Activated B cell treated with CpG ODN at 0.5 μM for 24 hours (primary cell): ENCODE measurements at places on chromosomes 11 and 22.
A peak's percentile ranks its signal among the peaks of the same experiment; 100 is the strongest.

- DNase-seq = no peak
- peaks cover 29% of the 10 kb centered on the region for H3K4me1 ChIP-seq
- H3K4me3 ChIP-seq = no peak overlapping the region
- peaks cover 3% of the 10 kb centered on the region for H3K27me3 ChIP-seq
Observed at GRCh38 chr11:129268371-129268770, 76.2 kb upstream of the ARHGAP32 start.

GRCh38 chr11:122995526-122995925 is 13.9 kb upstream of the BSX start:
- peaks cover 20% of the 10 kb centered on the region for H3K27me3 ChIP-seq
- H3K36me3 ChIP-seq = no peaks in the 10 kb centered on the region
- H3K4me3 ChIP-seq = no peak overlapping the region
- no peak for DNase-seq
- no peaks in the 10 kb centered on the region for H3K4me1 ChIP-seq
- no peak overlapping the region for H3K27ac ChIP-seq

- no peaks in the 10 kb centered on the region for H3K36me3 ChIP-seq
- H3K27ac ChIP-seq = no peak overlapping the region
- DNase-seq = no peak
- peaks cover 2% of the 10 kb centered on the region for H3K27me3 ChIP-seq
Observed at GRCh38 chr22:49216579-49216978, 611.1 kb downstream of the BRD1 start.

GRCh38 chr11:103906291-103906867 is 130.1 kb upstream of the DDI1 start:
- H3K27ac ChIP-seq = no peak overlapping the region
- H3K27me3 ChIP-seq = no peaks in the 10 kb centered on the region
- no peak for DNase-seq
- H3K4me1 ChIP-seq = peaks cover 23% of the 10 kb centered on the region

DNA sequence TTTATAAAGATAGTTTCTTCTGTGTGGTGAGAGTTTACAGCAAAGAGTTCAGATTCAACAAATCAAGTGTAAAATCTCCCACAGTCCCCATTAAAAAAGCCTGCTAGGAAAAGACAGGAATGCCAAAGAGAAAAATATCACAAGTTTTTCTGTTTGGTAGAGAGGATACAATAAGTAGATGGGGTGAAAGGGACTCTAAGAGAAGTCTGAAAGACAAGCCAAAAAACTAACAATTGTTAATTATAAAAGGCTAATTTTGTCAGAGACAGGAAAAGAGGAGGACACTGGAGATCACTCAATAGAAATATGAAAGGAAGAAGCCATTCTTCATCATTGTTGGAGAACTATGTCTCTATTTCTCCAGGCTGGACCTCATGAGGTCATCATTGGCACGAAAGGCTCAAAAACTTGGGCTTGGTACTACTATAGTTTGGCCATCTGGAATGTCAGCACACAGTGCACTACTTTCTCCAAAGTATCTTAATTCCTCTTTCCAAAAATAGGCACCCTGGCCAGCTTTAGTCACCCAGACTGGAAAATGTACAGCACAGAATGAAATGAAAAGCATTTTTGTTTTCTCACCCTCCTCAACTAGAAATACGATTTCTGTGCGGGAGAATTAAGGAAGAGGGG is 531 bp upstream of the SOX6 start:
- no peaks in the 10 kb centered on the region for H3K4me1 ChIP-seq
- H3K36me3 ChIP-seq = no peaks in the 10 kb centered on the region
- no peak overlapping the region for H3K4me3 ChIP-seq
- H3K27me3 ChIP-seq = no peaks in the 10 kb centered on the region
- DNase-seq = no peak

GRCh38 chr11:133570376-133570775 is 38.1 kb upstream of the OPCML start:
- H3K27me3 ChIP-seq = no peaks in the 10 kb centered on the region
- no peak overlapping the region for H3K4me3 ChIP-seq
- DNase-seq = no peak
- no peaks in the 10 kb centered on the region for H3K36me3 ChIP-seq
- no peak overlapping the region for H3K27ac ChIP-seq
- no peaks in the 10 kb centered on the region for H3K4me1 ChIP-seq

DNA sequence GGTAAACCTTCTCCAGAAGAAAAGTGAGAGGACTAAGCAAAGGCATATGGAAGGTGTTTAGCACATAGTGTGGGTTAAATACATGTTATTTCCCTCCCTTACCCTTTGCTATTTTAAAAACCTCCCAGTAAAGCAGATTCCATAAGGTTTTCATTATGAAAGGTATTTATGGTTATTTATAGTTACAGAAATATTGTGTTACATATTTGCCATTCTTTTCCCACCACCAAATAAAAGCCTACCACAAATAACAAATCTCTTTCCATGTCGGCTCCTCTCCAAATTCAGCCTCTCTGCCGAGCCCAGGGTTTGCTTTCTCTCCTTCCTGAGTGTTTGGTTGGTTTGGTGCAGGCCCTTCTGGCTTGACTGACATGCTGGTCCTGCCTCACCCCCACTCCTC is 64.4 kb downstream of the INSC start:
- no peaks in the 10 kb centered on the region for H3K36me3 ChIP-seq
- DNase-seq = no peak
- no peak overlapping the region for H3K4me3 ChIP-seq
- no peaks in the 10 kb centered on the region for H3K4me1 ChIP-seq
- H3K27ac ChIP-seq = no peak overlapping the region
- peaks cover 9% of the 10 kb centered on the region for H3K27me3 ChIP-seq

- no peak overlapping the region for H3K4me3 ChIP-seq
- no peak for DNase-seq
- H3K27ac ChIP-seq = no peak overlapping the region
- peaks cover 23% of the 10 kb centered on the region for H3K27me3 ChIP-seq
- no peaks in the 10 kb centered on the region for H3K36me3 ChIP-seq
- peaks cover 11% of the 10 kb centered on the region for H3K4me1 ChIP-seq
Observed at GRCh38 chr11:73221451-73221850, 3.4 kb downstream of the P2RY2 start.

DNA sequence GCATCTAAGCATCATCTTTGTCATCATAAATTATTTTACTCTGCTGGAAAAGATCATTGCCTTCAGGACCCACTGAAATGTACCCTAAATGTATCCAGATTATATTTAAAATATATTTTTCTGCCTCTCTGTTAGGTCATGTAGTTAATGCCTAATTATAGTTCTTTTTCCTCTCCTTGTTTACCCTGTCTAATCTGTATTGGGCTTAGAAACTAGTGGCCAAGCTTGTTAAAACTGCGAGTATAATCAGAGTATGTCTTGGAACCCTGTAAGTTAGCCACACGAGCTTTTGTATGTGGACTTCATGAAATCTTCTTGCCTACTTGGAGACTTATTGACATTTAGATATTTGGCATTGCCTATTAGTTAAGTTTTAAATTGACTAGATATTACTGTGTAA is 55.6 kb downstream of the ARFGAP2 start:
- no peak overlapping the region for H3K4me3 ChIP-seq
- H3K27me3 ChIP-seq = no peaks in the 10 kb centered on the region
- H3K27ac ChIP-seq = no peak overlapping the region
- no peaks in the 10 kb centered on the region for H3K4me1 ChIP-seq

- peaks cover 19% of the 10 kb centered on the region for H3K36me3 ChIP-seq
- no peak overlapping the region for H3K27ac ChIP-seq
- no peaks in the 10 kb centered on the region for H3K27me3 ChIP-seq
Observed at GRCh38 chr11:93192163-93192562, 5.6 kb downstream of the SLC36A4 start.

DNA sequence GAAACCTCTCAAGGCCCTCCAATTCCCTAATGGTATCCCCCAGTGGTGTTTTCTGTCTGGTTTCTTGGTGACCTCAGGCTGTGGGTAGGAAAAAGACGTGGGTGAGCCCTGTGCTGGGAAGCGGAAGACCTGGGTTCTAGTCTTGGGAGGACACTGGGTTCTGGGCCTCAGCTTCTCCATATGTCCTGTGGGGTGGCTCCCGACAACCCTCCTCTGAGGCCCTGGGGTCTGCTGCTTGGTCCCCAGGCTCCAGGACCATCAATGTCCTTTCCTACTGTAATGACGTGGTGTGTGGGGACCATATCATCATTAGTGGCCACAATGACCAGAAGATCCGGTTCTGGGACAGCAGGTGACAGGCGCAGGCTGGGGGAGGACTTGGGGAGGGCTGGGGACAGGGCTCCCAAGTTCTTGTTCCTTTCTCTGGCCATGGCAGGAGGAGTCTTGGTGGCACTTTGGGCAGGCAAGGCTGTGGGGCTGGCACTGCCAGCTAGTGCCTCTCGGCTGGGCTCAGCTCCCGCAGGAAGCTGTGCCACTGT is 12.8 kb downstream of the ATG16L2 start:
- H3K4me1 ChIP-seq = peaks cover 45% of the 10 kb centered on the region
- H3K36me3 ChIP-seq = peaks cover 47% of the 10 kb centered on the region
- no peak overlapping the region for H3K4me3 ChIP-seq
- peak overlapping the region; percentile 73 for H3K27ac ChIP-seq
- no peaks in the 10 kb centered on the region for H3K27me3 ChIP-seq

GRCh38 chr22:29332886-29333496 is 17.5 kb upstream of the RASL10A start:
- H3K36me3 ChIP-seq = peaks cover 88% of the 10 kb centered on the region
- no peaks in the 10 kb centered on the region for H3K27me3 ChIP-seq
- no peak for DNase-seq
- no peak overlapping the region for H3K4me3 ChIP-seq
- H3K4me1 ChIP-seq = no peaks in the 10 kb centered on the region

- H3K27ac ChIP-seq = no peak overlapping the region
- H3K4me3 ChIP-seq = no peak overlapping the region
- no peak for DNase-seq
- no peaks in the 10 kb centered on the region for H3K4me1 ChIP-seq
- H3K36me3 ChIP-seq = no peaks in the 10 kb centered on the region
Observed at GRCh38 chr22:29872989-29873388, 10.0 kb upstream of the MTMR3 start.

- no peak overlapping the region for H3K27ac ChIP-seq
- peaks cover 10% of the 10 kb centered on the region for H3K4me1 ChIP-seq
- H3K36me3 ChIP-seq = no peaks in the 10 kb centered on the region
- no peak overlapping the region for H3K4me3 ChIP-seq
Observed at GRCh38 chr11:123020968-123021367, 39.3 kb upstream of the BSX start.

GRCh38 chr11:57260937-57261783 is 24.1 kb upstream of the APLNR start:
- peaks cover 14% of the 10 kb centered on the region for H3K27me3 ChIP-seq
- no peak overlapping the region for H3K4me3 ChIP-seq
- H3K4me1 ChIP-seq = no peaks in the 10 kb centered on the region
- H3K27ac ChIP-seq = no peak overlapping the region
- DNase-seq = no peak

DNA sequence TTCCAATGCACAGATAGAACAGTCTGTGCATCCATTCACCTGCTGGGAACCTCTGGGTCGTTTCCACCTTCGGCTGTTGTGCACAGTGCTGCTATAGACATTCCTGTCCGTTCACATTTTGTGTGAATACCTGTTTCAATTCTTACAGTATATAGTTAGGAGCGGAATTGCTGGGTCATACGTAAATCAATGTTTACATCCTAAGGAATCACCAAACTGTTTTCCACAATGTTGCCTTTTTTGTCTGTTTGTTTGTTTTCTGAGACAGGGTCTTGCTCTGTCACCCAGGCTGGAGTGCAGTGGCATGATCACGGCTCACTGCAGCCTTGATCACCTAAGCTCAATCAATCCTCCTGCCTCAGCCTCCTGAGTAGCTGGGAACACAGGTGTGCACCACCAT is 158.3 kb downstream of the CRYBB2 start:
- no peaks in the 10 kb centered on the region for H3K4me1 ChIP-seq
- H3K36me3 ChIP-seq = peaks cover 60% of the 10 kb centered on the region
- H3K27me3 ChIP-seq = no peaks in the 10 kb centered on the region
- no peak overlapping the region for H3K4me3 ChIP-seq

DNA sequence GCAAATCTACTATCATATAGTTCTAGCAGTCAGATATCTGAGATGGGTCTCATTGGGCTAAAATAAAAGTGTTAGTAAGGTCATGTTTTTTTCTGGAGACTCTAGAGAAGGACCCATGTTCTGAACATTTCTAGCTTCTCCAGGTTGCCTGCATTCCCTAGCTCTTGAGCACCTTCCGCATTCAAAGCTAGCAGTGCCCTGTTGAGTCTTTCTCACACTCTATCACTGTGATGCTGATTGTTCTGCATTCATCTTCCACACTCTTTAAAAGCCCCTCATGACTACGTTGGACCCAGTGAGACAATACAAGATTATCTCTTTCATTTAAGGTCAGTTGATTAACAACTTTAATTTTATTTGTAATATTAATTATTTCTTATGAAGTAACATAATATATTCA is 433.3 kb upstream of the CHORDC1 start:
- H3K4me1 ChIP-seq = no peaks in the 10 kb centered on the region
- no peak for DNase-seq
- no peaks in the 10 kb centered on the region for H3K36me3 ChIP-seq
- H3K4me3 ChIP-seq = no peak overlapping the region
- no peaks in the 10 kb centered on the region for H3K27me3 ChIP-seq
- H3K27ac ChIP-seq = no peak overlapping the region

GRCh38 chr11:105781807-105782206 is 171.9 kb downstream of the GRIA4 start:
- H3K27me3 ChIP-seq = no peaks in the 10 kb centered on the region
- no peak overlapping the region for H3K4me3 ChIP-seq
- no peaks in the 10 kb centered on the region for H3K36me3 ChIP-seq
- no peak for DNase-seq
- no peaks in the 10 kb centered on the region for H3K4me1 ChIP-seq

DNA sequence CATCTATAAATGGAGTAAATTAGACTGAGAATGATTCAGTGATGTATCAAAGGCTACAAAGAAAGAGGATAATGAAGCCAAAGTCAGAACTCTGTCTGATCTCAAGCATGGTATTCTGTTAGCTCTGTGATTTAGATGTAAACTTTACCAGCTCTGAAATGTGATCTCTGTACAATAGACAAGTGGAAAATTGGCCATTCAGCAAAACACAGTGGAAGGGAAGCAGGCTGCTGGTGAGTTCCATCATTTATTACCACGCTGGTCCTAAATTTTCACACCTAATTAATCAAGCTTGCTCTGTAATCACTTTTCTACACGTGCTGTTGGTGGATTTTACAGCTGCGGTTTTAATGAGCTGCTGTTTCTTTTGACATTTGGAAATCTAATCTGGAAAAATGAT is 145.1 kb upstream of the OPCML start:
- H3K27me3 ChIP-seq = peaks cover 2% of the 10 kb centered on the region
- no peak for DNase-seq
- no peaks in the 10 kb centered on the region for H3K36me3 ChIP-seq
- H3K4me3 ChIP-seq = no peak overlapping the region

DNA sequence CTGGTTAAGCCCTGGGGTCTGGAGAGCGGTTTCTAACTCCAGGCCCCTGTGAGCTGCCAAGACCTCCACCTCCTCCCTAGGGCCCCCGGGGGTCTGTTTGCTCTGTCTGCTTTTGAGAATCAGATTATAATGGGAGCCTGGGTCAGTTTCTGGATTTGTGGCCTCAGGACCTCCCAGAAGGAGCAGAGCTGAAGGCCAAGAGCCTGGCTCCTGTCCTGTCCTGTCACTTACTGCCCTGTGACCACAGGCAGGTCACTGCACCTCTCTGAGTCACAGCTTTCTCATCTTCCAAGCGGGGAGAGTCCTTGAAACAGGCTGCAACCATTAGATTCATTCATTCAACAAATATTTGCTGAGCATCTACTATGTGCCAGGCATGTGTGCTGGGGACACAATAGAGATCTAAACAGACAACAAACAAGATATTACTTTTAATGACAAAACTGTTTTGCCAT is 87.3 kb upstream of the FGF3 start:
- no peaks in the 10 kb centered on the region for H3K4me1 ChIP-seq
- no peak overlapping the region for H3K27ac ChIP-seq
- DNase-seq = no peak
- no peak overlapping the region for H3K4me3 ChIP-seq
- peaks cover 13% of the 10 kb centered on the region for H3K27me3 ChIP-seq

GRCh38 chr22:32808038-32808445 is 6.5 kb downstream of the TIMP3 start:
- H3K27me3 ChIP-seq = peaks cover 35% of the 10 kb centered on the region
- H3K36me3 ChIP-seq = no peaks in the 10 kb centered on the region
